GM12864 (cell line): ENCODE measurements at places on chromosomes 3 and 15.

GRCh38 chr15:47796830-47797229, 79.5 kb downstream of the SEMA6D start:
- no peak for DNase-seq

DNA sequence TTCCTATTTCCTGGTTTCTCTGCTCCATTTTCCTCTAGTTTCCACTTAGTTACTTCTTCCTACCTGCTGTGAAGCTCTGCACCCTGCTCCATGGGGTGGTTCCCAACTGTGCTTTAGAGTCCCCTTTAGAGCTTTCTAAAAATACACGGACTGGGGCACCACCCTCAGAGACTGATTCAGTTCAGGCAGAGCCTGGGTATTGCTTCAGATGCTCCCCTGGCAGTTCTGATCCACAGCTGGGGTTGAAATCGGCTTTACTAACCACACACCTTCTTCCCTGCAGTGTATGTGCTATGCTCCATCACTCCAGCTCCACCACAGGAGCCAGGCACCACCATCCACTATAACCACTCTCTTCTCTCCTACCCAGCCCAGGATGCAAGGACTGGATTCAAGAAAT, 12.6 kb downstream of the ANP32A start:
- DNase-seq, result no peak

DNA sequence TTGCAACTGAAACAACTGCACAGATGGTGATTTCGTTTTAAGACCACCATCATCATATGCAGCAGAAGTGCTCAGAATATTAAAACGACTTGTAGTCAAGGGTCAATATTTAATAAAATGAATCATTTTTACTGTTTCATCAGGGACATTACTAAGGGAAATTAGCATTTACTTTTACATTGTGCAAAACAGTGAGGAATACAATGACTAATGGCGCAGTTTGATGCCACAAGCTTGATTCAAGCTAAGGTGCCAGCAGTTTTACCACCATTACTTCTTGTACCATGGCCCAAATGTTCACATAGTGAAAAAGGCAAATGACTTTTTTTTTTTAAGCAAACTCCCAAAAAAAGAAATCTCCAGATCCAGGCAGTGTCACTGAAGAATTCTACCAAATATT, 277.4 kb upstream of the CHRNA7 start:
- DNase-seq, result no peak

DNA sequence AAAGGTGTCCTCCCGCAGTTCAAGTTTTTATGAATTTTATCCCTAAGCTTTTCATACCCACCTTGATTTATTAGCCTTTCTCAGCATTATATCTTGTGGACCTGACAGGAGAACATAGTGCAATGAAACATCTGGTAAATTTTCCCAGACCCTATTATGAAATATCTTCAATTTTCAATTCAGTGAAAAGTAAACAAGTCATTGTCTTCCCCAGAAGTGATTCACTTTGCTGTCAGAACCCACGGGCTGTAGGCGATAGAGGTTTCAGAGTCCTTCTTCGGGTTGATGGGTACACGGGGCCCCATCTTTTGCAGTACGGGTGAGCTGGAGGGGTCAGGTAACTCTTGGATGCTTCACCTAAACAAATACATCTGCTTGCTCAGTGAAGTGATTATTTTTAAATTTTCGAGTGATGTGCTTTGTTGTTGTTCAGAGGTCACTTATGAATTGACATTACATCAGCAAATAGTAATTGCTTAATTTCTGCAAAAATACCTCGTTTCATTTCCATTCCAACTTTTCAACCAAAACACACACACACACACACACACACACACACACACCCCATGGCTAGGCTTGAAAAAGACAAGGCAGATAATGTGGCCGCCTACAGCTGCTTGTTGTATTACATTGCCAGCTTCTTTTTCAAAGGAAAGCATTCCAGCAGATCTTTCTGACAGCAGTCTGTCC, 102.9 kb downstream of the SEMA6D start:
- DNase-seq, result no peak

GRCh38 chr3:78645628-78646310, 1122.0 kb downstream of the ROBO1 start:
- DNase-seq, result peak; percentile 18

DNA sequence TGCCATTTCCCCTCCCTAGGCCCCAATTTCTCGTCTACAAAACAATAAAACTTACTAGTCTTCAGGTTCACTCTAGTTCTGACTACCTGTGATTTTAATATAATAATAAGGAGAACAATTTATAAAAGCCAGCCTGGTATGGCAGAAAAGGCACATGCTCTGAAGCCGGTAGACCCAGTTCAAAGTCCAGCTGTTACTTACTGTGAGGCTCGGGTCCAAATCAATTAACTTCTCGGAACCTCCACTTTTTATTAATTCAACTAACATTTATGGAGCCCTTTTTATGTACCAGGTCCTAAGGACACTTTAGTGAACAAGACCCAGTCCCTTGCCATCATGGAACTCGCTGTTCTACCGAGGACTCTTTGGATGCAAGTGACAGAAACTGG, 53.8 kb upstream of the SMAD3 start:
- DNase-seq, result no peak

- DNase-seq, result no peak
These were observed 83.2 kb downstream of the GADL1 start for GRCh38 chr3:30811151-30811795.

- no peak for DNase-seq
These were observed 76.7 kb upstream of the MBNL1 start for GRCh38 chr3:152192050-152192449.

- no peak for DNase-seq
These were observed 9.6 kb upstream of the PLOD2 start for GRCh38 chr3:146170591-146170990.

GRCh38 chr3:189664311-189664710, 33.1 kb downstream of the TP63 start:
- no peak for DNase-seq

GRCh38 chr3:197229836-197230235, 68.6 kb downstream of the DLG1 start:
- DNase-seq, result no peak

DNA sequence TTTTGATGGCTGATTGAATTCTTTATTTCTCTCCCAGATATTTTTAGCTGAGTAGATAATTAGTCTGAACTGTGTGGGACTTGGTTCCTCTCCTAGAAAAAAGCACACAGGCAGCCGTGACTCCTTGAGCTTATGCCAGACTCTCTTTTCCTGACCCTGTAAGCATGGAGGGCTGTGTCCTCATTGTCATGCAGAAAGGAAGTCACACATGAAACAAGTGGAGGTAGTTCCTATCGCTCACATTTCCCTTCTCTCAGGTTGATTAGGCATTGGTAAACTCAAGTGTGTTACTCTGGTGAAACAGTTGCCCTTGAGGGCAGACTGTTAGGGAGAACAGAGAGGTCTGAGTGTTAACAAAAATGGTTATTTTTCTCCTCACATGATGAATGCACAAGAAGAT, 6.3 kb upstream of the RTP4 start:
- DNase-seq, result peak; percentile 8

- no peak for DNase-seq
These were observed 201.0 kb upstream of the WNT5A start for GRCh38 chr3:55688154-55688553.
